Stimulated activated CD4-positive, alpha-beta T cell treated with anti-CD3 and anti-CD28 coated beads, Interleukin-1b, Interleukin-23, amount 100 ng/mL, for 48 hours (primary cell): ENCODE measurements at places on chromosomes 12 and 14.

- DNase-seq, result no peak
These were observed 19.2 kb downstream of the SIVA1 start for GRCh38 chr14:104771918-104772706.

DNA sequence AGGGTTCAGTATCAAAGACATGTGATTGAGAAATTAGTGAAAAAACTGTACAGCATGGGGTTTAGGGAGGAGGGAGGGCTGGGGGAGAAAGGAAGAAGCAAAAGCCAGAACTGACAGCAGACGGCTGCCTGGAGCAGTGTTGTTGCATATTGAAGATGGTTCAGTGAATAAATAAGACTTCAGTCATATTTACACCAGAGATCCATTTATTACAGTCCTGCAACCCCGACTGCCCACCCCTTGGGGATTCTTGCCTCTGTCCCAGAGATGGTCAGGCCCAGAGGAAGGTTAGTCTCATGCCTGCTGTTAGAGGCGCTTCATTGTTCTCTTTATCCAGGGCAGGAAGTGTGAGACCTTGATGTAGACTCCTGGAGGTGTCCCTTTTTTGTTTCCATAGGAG lies 3.2 kb downstream of the GZMH start:
- no peak for DNase-seq

- peak; percentile 35 for DNase-seq
These were observed 22.3 kb downstream of the PLEKHG3 start for GRCh38 chr14:64726585-64726890.

DNA sequence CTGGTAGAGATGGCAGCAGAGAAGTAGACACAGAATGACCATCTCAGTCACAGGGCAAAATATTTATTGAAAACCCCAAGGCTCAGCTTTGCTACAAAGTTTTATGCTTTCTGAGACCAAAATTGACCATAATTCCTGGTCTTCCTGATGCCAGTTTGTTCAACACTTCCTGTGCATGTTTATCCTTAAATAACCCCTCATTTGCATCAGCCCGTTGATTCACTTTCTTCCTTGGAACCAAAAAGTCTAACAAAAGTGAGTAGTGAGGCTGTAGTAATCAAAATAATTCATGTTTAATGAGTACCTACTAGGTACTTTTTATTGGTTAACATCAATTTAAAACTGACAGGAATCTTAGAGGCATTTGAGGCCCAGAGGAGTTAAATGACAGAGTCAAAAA lies 51.7 kb downstream of the TRHDE start:
- DNase-seq, result no peak

DNA sequence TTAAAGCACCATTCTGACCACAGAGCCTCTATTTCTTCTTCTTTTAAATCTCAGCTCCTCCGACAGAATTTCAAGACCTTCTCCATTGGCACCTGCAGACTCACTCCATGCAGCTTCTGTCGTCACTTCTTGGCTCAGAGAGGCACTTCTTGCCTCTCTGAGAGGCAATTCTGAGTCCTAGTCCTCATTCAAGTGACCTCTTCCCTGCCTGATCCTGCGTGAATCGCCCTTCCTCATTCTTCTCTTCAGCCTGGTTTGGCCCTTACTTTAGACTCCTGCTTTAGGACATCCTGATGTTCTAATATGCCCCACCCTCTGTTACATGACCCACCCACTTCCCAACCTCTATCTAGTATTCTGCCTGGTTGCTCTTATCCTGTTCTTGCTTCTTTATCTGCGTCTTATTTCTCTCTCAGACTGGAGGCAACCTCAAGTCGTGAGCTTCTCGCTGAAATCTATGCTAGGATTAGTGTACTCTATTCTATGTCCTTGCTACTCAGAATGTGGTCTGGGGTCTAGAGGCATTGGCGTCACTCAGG lies 55.6 kb upstream of the CISTR start:
- no peak for DNase-seq

- no peak for DNase-seq
These were observed 47.9 kb upstream of the GARIN2 start for GRCh38 chr14:67141146-67141900.

DNA sequence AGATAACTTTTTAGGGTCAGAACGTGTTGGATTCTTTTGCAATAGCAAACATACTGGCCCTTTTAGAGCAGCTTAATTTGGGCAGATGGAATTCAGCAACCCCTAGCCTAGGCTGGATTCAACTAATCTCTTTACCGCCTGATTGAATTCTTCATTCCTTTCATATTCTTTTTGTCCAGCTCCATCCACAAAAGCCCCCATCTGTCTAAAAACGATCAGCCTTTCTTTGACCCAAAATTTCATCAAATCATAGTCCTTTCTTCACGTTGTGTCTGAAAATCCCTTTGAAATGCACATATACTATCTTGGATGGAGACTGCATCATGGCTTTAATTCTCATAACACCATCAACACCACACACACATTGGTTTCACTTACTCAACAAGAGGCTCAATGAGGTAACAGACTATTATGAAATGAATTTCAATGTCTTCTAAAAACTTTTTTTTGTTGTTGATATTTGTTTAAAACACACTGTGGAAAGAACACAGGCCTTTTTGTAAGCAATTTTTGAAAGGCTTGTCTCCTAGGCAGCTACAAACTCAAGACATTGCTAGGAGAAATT lies 128.0 kb upstream of the EEA1 start:
- no peak for DNase-seq

- no peak for DNase-seq
These were observed 19.4 kb upstream of the ALDH2 start for GRCh38 chr12:111747333-111747732.

DNA sequence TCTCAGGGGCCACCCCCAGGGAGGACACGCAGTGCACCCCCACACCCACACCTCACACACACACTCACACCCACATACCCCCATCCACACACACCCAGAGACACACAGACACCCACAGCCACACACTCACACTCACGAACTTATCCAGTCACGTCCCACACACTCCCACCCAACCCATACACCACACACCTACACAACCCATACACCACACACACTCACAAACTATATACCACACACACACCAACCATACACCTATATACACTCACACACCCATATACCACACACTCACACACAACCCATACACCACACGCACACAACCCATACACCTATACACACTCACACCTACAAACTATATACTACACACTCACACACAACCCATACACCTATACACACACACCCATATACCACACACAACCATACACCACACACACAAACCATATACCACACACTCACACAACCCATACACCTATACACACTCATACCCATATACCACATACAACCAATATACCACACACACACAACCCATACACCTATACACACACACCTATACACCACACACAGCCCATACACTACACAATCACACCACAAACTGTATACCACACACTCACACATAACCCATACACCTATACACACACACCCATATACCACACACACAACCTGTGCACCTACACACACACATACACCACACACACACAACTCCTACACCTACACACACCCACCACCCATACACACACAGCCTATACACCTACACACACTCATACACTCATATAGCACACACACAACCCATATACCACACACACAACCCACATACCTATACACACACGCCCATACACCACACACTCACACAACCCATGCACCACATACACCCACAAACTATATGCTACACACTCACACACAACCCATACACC lies 42.7 kb downstream of the TMEM121 start:
- DNase-seq, result no peak

DNA sequence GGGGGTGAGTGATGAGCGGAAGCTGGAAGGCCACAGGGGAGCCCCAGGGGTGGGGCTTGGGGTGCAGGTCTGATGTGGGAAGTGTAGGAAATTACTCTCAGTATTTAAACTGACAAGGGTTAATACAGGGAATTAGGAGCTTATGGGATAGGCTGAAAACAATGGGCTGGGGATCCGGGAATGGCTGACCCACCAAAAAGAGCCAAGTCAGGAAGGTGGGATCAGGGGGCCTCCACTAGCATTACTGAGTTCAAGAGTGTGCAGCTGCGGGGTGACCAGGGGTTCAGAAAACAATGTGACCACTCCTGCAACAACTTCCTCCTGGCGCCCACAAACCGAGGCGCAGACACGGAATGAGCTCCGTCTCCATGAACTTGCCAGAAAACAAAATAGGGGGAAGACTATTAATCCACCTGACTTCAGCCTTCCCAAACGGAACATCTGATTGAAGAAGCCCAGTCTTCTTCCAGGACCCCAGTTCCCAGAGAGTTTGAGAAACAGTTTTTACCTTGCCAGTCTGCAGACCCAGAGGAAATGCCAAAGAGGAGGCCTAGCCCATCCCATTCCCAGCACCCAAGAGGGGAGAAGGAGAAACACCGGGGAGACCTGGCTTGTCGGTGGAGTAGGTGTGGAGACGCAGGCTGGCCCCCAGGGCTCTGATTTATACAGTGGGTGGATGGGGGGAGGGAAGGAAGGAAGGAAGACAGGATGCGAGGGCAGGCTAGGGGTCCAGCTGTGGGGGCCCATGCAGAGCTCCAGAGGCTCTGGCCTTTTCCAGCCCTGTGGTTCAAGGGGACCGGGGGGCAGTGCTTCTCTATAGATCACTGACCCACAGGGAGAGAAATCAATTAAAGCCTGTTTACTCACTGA lies 16.5 kb upstream of the YY1 start:
- no peak for DNase-seq

DNA sequence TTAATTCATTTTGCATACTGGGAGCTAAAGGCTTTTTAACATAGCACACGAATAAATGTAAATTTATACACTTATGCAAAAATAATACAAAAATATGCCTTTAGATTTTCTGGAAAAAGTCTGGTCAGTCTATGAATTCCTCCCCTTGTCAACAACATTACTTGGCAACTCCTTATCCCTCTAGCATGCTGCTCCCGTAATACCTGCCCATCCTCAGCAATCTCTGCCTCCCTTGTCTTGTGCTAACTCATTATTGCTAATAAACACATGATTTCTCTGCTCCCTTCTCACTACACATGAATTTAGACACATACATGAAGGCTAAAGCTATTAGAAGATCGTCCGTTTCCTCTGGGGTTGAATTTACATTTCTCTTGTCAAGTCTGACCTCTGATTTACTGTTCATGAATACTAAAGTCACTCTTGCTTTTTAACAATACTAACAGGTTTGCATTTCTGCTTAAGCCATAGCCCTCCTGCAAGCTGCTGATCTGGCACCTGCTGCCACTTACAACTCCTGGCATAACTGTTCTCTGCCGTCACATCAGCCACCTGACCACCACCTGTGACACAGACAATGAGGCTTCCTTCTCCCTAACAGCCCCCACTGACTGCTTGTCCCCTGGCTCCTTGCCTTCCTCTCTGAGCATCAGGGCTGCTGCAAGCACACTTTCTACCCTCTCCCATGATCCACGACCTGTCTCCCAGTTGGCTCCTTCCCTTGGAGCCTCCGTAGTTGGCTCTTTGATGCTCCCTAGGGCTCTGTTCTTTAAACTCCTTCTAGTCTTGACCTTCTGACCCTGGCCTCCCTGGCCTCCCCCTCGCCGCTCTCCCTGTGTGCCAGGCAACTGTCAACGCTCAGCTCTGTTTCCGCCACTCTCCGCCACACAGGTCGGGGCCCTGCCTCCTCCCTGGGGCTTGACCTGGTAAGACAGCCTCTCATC lies 177.6 kb downstream of the CALM1 start:
- no peak for DNase-seq

- no peak for DNase-seq
These were observed 40.3 kb downstream of the ANKRD9 start for GRCh38 chr14:102469261-102469660.

GRCh38 chr12:93540466-93540865 lies 32.0 kb upstream of the SOCS2 start:
- no peak for DNase-seq

GRCh38 chr12:105548626-105549025 lies 218.1 kb downstream of the C12orf75 start:
- DNase-seq, result no peak

DNA sequence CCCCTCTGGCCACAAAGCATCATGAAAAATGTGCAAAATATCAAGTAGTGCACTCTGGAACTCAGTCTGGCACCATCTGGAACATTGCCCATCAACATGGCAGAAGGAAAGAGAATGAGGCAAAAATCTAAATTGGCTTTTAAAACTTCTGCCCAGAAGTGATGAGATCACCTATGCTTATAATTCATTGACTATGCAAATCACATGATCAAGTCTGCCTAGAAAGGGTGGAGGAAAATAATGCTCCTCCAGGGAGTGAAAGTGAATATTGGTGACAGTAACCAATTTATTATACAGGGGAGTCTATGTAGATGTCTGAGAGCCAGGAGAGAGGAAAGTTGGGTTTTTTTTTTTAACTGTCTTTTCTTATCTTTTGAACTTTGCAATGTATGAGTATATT lies 73.3 kb upstream of the HIF1A start:
- no peak for DNase-seq

GRCh38 chr12:71411635-71412034 lies 28.0 kb upstream of the LGR5 start:
- no peak for DNase-seq

- DNase-seq, result no peak
These were observed 33.1 kb upstream of the G2E3 start for GRCh38 chr14:30525833-30526232.

DNA sequence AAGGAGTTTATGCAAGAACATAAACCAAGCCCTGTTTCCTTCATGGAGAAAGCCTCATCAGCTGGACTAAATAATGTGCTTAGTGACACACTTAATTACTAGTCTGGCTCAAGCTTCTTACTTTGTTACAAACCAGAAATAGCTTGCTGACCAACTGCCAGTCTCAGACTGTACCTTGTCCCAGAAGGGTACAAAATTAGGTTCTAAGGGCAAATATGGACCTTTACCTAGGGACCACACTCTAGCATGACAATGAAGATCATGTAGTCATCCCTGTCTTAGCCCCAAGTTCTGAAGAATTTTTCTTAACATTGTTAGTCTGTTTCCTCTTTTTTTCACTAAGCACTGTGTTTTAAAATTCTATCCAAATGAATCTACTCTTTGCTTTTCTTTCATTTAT lies 2.2 kb downstream of the AMN1 start:
- no peak for DNase-seq

GRCh38 chr12:3834774-3835173 lies 38.4 kb downstream of the PARP11 start:
- no peak for DNase-seq

DNA sequence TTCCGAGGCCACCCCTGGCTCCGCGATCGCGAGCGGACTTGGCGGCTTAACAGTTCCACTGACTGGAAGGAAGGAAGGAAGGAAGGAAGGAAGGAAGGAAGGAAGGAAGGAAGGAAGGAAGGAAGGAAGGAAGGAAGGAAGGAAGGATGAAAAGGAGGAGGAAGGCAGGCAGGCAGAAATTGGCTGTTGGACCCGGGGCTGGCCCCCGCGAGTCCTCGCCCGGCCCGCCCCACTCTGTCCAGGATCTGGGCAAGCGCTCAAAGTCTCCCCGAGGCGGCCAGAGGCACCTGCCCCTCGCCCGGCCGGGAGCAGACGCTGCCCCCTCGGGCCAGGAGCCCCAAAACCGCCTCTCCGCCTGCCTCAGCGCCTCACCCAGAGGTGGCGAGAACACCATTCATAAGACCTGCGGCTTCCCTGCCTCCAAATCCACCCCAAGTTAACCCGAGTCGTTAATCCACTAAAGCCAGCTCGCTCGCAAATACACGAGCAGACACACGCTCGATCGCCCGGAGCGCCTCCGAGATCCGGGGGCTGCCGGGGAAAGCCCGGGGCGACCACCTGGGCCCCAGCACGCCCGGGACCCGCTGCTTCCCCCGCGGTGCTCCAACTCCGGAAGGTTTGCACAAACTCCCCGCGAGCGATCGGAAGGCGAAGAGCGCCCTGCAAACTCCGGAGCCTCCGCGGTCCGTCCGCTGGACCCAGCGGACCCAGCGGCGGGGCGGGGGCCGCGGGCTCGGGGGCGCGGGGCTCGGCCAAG lies 844 bp downstream of the DPF3 start:
- peak; percentile 16 for DNase-seq
